GDM1 (cell line): ENCODE measurements at places on chromosomes 11 and 22.
A peak's percentile ranks its signal among the peaks of the same experiment; 100 is the strongest.

- no peak for DNase-seq
Measured at GRCh38 chr11:78954696-78955095, 380.0 kb upstream of the NARS2 start.

- no peak for DNase-seq
Measured at GRCh38 chr11:117482881-117483280, 155.2 kb downstream of the CEP164 start.

DNA sequence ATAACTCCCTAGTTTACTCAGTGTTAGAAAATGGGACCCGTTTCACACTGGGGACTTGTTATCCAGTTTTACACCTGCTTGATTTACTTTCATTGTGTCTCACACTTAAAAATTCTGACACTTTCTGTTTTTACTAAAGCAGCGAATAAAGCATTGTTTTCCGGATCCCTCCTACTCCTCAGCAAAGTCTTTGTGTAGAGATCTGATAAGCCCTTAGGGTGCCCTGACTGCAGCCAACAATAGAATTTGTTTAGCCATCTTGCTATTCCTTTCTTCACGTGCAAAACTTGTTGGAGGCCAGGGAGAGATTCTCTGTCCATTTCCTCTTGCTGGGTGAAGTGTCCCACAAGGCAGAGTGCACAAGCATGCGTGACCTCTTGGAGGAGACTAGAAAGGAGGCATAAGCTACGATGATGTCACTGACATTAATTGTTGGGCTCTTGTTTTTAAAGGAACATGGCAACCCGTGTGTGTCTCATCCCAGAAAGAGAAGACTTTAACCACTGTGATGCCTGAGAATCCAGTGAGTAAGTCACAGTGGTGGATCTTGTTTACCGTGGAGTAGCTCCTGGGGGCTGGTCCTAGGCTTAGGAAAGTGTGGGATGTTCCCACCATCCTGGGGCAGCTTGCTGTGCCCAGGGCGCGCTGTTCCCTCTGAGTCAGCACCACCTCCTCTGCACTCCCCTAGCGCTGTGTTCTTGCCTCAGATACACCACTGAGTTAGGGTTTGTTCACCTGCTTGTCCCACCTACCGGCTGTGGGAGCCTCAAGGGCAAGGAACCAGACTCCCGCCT is 27.7 kb downstream of the MICAL2 start:
- no peak for DNase-seq

- no peak for DNase-seq
Measured at GRCh38 chr11:111387363-111387762, 8.3 kb upstream of the POU2AF1 start.

- no peak for DNase-seq
Measured at GRCh38 chr22:27638329-27639233, 163.0 kb downstream of the MN1 start.

GRCh38 chr11:1181853-1182535 is 24.2 kb downstream of the MUC5AC start:
- DNase-seq = no peak

- no peak for DNase-seq
Measured at GRCh38 chr11:65329478-65329877, 4.2 kb upstream of the DPF2 start.

DNA sequence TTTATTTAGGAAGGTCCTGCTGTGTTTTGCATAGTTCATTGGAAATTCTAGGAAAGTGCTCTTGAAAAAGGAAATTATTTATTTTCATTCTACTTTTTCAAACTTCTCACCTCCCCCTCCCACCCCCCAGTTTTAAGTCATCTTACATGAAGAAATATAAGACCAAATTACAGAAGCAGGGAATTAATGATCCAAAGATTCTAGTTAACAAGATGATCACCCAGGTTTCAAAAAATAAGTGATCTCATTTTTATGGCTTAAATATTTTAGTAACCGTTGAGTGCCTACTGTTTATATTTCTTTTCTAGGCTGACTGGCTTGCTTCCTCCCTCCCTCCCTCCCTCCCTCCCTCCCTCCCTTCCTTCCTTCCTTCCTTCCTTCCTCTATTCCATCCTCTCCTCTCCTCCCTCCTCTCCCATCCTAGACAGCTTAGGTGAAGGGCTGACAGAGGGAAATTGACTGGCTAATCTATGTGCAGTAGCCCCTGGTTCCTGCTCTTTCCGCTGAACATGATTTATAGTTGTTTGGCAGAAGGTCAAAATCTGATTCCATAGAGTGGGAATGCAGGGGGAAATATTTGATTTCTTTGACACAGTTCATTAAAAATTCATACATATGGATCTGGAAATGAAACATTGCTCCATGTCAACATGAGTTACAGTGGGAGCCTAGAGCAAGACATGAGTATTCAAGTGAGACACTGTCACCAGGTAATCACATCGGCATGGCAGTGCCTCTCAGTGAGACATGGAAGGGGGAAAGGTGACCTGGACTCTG is 123.4 kb downstream of the COMMD9 start:
- no peak for DNase-seq

- DNase-seq = peak; percentile 36
Measured at GRCh38 chr11:57792870-57793269, 31.3 kb downstream of the CTNND1 start.

GRCh38 chr11:9250139-9250582 is 15.0 kb downstream of the DENND5A start:
- peak; percentile 64 for DNase-seq

- DNase-seq = no peak
Measured at GRCh38 chr11:133726542-133726941, 118.8 kb downstream of the SPATA19 start.

- DNase-seq = no peak
Measured at GRCh38 chr11:43735961-43736360, 55.4 kb downstream of the HSD17B12 start.

DNA sequence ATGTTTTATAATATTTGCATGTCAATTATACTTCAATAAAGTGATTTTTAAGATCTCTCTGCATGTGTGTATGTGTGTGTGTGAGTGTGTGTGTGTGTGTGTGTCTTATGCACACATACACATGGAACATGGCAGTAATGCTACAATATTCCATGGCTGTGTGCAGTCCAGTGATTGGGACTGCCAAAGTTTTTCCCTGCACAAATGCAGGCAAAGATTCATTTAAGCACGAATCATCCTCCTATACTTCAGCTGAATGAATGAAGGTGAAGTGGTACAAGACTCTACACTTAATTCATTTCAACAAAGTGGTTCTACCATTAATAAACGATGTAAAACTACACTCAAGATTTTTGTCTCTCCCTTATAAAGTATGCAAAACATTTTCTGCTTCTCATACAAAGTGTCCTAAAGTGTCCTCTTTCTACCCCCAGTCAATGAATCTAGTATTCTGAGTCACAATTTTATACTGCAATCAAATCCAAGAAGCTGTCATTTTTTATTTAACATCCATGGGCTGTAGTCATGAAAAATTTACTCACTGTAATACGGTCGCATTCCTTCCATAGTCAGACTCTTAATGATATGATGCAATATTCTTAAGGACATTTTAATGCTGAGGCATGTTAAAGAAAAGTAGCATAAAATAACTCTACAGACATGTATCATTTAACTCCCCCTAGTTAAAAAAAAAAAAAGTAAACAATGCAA is 132.4 kb downstream of the TTC28 start:
- DNase-seq = no peak

DNA sequence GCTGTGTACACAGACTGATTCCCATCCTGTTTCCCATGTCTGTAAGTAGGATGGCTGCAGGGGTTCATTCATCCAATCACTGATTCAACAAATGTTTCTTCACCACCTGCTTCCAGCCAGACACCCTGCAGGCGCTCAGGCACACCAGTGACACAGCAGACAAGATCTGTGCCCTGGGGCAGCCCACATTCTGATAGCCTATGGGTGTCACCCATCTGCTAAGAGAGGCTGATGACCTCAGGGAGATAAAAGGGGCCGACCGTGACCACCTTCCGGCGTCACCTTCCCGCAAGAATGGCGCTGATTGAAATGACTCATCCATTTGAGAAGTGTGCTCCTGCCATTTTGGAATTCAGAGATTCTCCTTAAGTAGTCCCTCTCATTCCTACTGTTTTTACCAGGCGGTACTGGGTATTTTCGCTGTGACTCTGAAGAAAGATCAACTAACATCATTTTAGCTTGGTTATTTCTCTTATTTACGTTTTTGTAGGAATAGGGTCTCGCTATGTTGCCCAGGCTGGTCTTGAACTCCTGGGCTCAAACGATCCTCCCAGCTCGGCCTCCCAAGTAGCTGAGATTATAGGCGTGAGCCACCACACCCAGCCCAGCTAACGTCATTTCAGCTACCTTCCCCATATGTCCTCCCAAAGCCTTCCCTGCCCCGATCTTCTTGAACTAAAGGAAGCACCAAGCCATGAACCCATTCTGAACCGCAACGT is 73.2 kb upstream of the BID start:
- no peak for DNase-seq

DNA sequence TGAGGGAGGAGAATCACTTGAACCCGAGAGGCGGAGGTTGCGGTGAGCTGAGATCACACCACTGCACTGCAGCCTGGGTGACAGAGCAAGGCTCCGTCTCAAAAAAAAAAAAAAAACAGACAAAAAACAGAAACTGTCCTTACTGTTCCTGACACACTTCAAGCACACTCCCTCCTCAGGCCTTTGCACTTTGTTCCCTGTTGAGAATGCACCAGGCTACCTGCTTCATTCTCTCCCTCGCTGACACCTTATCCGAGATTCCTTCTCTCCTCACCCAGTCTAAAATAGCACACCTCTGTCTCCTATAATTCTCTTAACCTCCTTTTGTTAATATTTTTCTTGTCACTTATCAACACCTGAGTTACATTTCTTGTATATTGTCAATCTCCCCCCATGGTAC is 32.3 kb upstream of the TECTA start:
- no peak for DNase-seq

DNA sequence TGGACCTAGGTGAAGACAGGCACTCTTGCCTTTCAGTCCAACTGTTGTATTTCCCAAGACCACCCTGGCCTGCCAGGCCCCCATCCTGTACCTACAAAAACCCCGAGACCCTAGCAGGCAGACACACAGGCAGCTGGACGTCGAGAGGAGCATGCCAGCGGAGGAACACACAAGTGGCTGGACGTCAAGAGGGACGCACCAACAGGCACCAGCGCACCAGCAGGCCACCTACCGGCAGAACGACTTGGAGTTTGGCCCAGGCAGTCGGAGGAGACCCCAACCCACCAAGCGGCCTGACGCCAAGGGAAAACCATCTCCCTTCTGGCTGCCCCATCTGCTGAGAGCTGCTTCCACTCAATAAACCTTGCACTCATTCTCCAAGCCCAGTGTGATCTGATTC is 1883.4 kb upstream of the RAG2 start:
- no peak for DNase-seq

DNA sequence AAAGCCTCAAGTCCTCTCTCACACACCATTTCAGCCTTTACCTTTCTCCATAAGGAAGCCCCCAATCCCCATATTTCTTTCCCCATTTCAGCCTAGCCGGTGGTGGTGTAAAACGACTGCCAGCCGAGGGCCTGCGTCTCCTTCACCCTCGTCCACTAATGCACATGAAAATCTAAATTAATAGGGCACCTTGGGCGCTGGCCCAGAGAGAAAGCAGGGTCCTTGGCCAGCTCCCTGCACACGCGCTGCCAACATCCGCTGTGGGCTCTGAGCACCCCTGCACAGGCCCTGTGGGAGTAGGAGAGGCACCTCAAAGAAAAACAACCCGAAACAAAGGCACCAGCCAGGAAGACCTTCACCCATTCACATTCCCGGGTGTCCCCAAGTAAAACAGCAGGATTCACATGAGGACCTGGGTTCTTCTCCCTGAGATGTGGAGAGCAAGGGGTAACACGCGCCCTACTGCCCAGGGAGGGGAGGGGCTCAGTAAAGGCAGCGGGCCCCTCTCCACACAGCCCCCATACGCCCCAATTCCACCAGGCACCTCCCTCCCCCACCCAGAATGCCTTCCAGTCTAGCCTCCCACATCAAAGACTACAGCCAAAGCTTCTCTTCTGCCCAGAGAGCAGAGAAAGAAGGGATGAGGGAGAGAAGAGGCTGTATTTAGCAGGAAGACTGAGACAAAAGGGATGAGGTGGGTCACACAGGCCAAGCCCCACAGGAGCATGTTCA is 79.0 kb downstream of the MICAL3 start:
- DNase-seq = no peak

DNA sequence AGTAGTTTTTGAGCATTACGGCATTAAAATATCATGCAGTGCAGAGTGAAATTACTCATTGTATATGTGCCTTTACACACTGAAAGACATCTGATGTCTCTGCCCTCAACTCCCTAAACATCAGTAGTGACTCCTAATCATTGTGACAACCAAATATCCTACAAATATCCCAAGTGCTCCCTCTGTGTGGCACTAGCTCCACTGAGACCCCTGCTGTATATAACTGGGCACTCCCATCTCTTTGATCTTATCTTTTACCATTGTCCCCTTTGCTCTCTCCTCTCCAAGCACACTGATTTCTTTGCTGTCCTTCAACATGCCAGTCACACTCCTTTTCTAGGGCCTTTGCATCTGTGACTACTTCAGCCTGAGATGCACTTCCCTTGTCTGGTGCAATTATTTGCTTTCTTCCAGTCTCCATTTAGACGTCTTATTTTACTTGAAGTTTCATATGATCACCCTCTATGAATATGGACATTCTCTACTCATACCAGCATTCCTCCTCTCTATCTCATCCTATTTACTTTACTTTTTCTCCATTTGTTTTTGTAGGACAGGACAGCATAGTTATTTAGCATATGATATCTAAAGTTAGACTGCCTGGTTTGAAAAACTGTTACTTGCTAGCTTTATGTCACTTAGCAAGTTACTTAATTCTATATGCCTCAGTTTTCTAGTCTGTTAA is 2.4 kb downstream of the SLC5A12 start:
- DNase-seq = no peak

DNA sequence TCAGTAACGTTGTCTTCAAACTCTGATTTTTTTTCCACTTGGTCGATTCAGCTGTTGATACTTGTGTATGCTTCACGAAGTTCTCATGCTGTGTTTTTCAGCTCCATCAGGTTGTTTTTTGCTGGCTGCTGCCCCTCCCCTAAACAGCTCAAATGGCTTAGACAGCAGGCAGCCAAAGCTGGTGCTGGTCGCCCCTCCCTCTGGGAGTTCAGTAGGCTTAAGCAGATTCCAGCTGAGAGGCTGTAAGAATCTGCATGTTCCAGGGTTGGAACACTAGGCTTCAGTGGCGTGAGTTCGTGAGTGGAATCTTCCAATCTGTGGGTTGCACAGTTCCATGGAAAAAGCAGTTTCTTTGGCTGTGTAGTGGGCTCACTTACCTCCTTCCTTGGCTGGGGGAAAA is 10.3 kb upstream of the FIBIN start:
- no peak for DNase-seq

- DNase-seq = no peak
Measured at GRCh38 chr11:10325277-10326011, 20.6 kb downstream of the ADM start.

- DNase-seq = peak; percentile 77
Measured at GRCh38 chr11:114215871-114216795, 80.1 kb upstream of the NNMT start.

- DNase-seq = no peak
Measured at GRCh38 chr11:46736615-46737014, 17.6 kb downstream of the F2 start.

GRCh38 chr22:19701420-19702145 is 12.7 kb upstream of the SEPTIN5 start:
- DNase-seq = no peak

GRCh38 chr22:44963832-44964721 is 45.7 kb downstream of the PHF21B start:
- DNase-seq = no peak

GRCh38 chr11:66491315-66491935 is 11.2 kb downstream of the DPP3 start:
- DNase-seq = no peak
